ENCODE measurements at places on chromosomes 2 and 18.

GRCh38 chr2:69462780-69463179 is 25.5 kb upstream of the NFU1 start:
- DNase-seq: no peak

GRCh38 chr18:22300665-22301636 is 116.8 kb downstream of the CTAGE1 start:
- DNase-seq: no peak

DNA sequence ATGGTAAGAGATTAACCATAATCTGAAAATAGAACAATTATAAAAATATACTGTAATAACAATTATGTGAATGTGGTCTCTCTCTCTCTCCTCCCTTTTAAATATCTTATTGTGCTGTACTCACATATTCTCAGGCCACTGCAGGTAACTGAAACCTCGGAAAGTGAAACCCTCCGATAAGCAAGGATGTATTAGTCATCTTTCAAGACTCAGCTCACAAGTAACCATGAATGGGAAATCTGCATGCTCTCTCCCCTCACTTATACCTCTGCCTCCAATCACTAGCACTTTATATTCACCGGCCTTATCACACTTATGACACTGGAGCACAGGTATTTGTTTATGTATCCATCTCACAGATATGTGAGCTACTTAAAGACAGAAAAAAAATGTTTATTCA is 139.7 kb downstream of the LRP2 start:
- no peak for DNase-seq

DNA sequence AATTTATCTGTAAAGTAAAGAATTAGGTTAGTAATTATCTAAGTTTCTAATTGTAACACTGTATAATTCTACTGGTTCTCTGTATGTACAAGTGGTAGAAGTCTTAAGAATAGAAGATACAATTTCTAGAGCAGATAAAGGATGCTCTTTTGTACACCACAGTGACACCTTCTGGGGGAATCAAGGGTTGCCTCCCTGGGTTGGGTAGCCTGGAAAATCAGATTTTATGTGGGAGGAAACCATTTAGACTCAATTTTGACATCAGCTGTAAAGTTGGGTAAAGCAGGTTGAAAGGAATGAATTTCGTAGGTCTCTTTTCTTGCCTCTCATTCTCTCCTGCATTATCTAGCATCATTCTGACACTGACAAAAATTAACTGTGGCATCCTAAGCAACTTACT is 354.8 kb downstream of the DCC start:
- DNase-seq: peak; percentile 4

DNA sequence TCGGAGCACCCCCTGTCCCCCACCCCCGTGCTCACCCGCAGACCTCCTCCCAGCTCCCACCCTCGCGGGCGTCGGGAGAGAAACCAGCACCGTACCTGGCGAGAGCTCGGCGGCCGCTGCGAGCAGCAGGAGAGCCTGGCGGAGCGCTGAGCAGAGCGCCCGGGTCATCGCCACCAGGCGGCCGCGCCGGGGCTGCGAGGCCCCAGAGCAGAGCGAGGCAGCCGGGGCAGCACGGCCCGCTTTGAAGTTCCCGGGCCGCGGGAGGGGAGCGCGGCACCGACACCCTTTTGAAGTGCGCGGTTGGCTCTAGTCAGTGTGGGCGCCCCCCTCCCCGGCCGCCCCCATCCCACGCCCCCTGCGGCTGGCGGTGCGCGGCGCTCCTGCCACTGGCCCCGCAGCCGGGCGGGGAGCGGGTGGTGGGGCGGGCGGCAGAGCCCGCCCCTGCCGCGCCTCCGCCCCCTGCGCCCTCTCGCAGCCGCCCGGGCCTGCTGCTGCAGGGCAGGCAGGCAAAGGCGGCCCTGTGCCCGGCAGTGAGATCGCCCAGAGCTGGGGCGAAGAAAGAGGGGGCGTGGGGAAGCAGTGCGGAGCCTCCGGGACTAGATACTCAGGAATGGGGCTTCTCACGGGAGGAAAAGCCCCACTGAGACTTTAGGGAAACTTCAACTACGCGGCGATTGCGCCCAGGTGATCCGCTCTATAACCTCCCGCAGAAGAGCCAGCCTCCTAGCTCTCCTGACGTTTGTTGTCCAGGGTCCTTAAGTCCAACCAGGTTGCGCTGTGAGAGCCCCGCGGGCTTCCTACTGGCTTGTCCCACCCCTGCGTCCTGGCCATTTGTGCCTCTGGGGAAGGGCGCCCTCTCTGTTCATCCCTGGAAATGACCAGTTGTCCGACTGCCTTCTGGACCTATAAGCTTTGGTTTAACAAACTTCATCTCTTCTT is at the start of gene ACVR1C:
ACVR1C (minus strand) TSS at position 388 of the 939 bp plus-strand sequence; CDS start at position 168, 220 bp downstream.
- peak; percentile 81 for DNase-seq

DNA sequence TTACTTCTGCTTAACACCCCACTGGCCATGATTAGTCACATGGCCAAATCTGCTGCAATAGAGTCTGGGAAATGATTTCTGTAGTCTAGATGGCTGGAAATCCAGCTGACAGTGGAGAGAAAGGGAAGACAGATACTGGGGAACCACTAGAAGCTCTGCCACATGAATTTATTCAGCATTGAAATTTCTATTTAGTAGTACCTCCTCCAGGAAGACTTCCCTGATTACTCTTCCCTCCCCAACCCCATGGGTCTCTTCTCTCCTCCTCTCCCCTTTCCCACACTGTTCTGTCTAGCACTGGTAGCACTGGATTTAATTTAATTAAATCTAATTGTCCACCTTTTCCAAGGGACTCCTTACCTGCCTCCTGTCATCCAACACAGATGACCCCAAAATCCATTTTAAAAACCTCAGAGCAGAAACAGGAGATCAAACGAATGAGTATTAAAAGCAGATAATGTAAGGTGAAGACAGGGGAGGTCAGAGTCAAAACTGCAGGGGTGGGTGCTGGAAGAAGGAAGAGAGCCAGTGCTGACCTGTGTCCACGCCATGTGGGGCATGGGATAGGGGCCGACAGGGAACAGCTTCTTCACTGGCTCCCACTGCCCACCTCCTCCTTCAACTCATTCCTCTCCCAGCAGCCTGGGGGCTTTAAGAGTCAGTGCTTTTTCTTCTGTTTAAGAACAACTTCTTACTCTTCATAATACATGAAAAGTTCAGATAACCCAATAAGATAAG is 169.2 kb upstream of the HS6ST1 start:
- no peak for DNase-seq

Measured in globus pallidus (tissue), 1 donor.